Inflammatory macrophage treated with lipopolysaccharide for 1 hour (primary cell): ENCODE measurements at places on chromosomes 5 and 9.

GRCh38 chr5:112549127-112549526 lies 130.1 kb upstream of the EPB41L4A start:
- no peak for DNase-seq

DNA sequence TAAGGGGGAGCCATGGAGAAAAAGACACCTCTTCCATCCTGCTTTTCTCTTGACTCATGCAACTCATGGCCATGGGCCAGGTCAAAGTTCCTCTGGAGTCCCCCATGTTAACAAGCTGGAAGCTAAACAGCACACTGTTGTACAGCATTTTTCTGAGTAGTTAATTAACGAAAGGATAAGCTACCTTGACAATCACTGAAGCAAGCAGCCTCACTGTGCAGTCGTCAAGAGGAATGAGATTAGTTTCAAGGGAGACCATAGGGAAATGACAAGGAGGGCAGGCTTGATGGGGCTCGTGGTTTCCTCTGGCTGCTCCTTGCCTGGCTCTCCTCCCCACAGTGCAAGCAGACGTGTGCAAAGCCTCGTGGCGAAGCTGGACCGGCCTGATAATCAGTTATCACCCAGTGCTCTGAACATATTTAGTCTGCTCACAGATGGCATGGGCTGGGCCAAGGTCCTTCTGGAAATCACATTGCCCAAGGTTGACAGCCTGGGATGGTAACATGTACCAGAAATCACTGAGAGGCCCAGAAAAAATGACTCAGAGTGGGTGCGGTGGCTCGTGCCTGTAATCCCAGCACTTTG lies 209.5 kb downstream of the SLIT3 start:
- DNase-seq: no peak

DNA sequence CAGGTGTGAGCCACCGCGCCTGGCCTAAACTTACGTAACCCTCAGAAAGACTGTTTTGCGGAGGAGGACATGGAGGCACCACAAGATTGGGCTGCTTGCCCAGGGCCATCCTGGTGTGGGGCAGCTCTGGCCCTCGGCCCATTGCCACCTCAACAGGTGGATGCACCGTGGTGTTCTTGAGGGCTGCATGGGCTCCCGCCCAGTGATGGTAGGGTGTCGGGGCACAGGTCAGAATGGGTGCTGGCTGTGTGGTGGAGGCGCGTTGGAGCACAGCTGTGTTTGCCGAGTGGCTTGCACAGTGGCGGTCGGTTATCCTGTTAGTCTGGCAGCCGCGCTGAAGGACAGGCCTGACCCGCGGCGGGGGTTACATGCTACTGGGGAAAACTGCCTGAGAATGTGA lies 196.9 kb downstream of the CACNA1B start:
- no peak for DNase-seq

GRCh38 chr5:95730011-95730700 lies 980 bp upstream of the RHOBTB3 start:
- DNase-seq: no peak

GRCh38 chr5:32504989-32505596 lies 60.6 kb upstream of the ZFR start:
- DNase-seq: no peak
